ENCODE measurements at places on chromosomes 2 and 18.

- peak; percentile 86 for DNase-seq
These were observed 22.0 kb downstream of the AP1S3 start for GRCh38 chr2:223815186-223815883.

- DNase-seq: no peak
These were observed 6.8 kb upstream of the TGFA start for GRCh38 chr2:70560442-70560841.

GRCh38 chr2:40271094-40271493 lies 180.8 kb downstream of the SLC8A1 start:
- DNase-seq: no peak

DNA sequence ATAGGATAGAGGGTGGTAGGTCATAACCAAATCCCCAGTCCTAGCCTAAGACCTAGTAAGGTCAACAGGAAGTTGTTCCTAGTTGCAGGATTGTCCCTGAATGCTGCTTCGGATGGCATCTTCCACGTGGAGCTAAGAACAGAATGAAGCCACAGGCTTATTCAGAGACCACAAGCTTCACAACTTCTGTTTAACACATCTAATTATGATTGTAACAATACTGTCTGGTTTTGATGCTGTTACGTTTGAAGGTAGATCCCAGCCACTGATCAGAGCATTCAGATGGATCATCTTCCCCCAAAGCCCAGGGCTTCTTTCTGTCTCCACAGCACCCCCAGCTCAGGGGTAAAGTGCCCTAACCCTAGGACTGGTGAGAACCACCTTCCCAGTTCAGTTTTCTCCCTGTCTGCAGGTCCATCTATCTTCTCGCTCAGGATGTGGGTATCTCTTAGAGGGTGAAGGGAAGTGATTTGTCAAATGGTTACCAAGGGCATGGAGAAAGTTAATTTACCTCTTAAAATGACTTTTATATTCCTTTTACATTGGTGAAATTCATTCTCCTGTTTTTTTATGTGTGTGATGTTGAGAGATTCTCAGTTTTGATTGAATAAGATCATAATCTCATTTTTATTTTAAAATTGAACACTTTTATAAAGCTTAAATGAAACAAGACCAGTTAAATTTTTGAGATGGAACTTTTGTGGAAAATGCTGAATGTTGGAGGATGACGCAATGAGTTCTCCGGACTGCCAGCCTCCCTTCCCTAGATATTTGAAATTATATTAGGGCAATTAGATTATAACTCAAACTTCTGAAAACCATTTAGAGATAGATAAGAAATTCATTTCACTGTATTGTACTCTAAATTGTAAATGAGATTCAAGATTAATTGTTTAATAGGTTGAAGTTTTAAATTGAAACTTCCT lies 66.5 kb downstream of the RHBDD1 start:
- DNase-seq: no peak

- DNase-seq: peak; percentile 62
These were observed 57.4 kb upstream of the GLI2 start for GRCh38 chr2:120678251-120678650.

DNA sequence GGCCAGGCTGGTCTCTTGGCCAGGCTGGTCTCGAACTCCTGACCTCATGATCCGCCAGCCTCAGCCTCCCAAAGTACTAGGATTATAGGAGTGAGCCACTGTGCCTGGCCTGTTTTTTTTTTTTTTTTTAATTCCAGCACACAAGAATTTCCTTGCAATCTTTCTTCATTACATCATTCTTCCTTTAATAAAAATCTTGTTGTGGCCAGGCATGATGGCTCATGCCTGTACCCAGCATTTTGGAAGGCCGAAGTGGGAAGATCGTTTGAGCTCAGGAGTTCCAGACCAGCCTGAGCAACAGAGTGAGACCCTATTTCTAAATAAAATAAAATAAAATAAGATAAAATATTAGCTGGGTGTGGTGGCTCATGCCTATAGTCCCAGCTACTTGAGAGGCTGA lies 21.4 kb upstream of the PLEKHM3 start:
- DNase-seq: no peak

DNA sequence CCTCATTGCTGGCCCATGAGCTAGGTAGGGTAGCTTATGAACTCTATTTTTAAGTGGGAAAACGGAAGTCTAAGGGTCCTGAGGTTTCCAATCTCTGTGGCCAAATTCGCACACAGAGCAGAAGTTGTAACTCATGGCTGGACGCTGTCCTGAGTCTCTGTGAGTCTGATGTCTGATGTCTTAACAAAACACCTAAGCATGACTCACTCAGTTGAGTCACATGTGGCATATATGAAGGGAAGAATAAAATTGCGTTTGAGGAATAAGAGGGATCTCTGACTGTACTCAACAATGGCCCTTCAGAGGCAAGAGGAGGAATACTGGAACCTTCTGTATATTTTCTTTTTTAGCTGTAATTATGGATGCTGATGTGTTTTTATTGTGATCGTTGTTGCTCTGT lies 569.7 kb downstream of the RIT2 start:
- peak; percentile 25 for DNase-seq

DNA sequence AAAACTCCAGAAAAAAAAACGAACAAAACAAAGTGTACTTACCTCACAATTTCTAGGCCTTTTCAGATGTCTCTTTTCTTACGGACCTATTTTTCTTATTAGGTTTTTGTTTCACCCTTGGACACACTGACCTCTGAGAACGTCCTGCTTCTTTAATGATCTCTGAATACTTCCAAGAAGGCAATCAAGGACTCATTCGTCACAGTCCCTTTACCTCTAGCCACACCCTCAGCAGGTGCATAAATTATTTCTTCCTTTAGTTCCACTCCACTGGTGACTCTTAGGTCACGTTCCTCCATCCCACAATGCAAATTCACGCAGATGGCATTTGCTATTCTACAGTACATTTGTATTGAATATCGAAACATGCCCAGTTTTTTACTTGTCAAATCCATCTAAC lies 21.9 kb downstream of the PELI1 start:
- no peak for DNase-seq

DNA sequence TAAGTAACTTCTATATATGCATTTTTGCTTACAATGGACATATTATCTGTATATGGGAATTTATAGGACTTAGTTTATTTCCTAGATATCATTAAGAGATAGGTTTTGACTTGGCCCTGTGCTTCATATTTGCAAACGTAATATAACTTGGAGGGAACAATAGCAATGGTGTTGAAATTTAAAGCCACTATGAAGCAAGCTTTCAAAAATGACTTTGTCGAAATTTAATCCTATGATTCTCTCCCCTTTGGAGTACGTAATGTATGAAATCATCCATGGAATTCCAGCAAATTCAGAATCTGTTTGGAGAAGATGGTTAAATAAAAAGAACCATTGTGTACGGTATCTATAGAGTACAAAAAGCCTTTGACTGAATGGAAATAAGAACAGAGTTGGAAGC lies 486.3 kb downstream of the ARHGAP15 start:
- no peak for DNase-seq

DNA sequence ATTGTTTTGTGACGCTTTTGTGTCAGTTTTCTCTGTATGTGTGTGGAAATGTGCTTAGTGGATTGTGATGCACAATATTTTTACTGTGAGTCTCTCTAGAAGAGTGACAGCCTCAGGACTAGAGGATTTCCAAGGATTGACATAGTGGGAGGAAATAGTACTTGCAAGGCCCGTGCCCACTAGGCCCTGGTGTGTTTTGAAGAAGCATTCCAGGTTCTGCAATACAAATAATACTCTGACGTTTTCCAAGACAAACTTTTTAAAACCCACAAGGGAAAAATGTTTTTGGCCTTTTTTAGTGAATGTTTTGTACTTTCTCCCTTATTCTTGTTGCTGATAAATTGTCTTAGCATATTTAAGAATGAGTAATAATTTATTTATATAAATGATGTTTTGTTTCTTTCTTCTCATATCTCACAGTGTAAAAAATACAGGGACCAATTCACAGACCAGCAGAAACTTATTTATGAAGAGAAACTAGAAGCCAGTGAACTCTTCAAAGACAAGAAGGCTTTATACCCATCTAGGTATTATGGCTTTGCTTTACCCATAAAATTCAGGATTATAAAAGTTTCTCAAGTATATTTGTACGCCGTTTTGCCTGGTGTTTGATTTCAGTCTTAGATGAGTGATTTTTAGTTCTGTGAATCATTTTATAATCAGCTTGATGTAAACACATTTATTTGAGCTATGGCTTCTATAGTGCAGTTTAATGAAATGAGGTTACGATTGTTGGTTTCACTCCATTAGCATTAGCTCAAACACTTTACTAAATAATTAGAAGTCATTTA lies 165.6 kb downstream of the MYO1B start:
- DNase-seq: no peak

DNA sequence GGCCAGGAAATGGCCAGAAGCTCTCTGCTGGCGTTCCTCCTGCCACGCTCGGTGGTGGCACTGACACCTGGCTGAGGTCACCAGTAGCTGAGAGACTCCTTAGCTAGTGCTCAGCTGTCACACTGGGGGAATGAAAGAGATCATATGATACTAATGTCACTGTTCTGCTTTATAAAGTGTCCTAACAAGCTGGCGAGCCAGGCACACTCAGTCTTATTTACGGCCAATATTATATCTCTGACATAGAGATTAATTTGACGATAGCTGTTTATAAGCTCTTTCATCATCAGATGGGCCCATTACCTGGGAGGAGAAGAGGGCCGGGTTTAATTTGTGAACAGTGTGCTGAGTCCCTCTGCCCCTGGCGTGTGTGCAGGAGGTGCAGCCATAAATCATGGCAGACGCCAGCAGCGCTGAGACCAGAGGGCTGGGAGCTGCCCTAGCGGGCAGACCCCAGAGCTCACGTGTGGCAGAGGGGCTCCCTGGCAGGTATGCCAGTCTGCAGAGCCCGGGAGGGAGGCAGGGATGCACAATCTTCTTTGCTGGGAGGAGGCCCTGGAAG lies 246.5 kb downstream of the HAUS1 start:
- DNase-seq: no peak

- no peak for DNase-seq
These were observed 184.5 kb upstream of the CNTNAP5 start for GRCh38 chr2:123840574-123840973.

- DNase-seq: no peak
These were observed 49.3 kb downstream of the USP37 start for GRCh38 chr2:218518876-218519275.

DNA sequence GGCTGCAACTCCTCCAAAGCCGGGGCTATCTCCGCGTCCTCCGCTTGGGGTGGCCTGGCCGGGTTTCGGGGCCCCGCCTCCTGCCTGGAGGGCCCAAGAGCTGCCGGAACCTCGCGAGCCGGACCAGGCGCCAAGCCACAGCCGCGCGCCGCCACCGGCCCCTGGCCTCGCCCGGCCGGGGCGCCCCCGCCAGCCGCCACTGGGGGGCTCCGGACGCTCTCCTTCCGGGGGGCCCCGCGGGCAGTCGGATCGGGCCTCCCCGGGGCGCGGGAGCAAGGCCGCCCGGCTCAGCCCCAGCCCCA lies 17.4 kb upstream of the HAAO start:
- peak; percentile 88 for DNase-seq

DNA sequence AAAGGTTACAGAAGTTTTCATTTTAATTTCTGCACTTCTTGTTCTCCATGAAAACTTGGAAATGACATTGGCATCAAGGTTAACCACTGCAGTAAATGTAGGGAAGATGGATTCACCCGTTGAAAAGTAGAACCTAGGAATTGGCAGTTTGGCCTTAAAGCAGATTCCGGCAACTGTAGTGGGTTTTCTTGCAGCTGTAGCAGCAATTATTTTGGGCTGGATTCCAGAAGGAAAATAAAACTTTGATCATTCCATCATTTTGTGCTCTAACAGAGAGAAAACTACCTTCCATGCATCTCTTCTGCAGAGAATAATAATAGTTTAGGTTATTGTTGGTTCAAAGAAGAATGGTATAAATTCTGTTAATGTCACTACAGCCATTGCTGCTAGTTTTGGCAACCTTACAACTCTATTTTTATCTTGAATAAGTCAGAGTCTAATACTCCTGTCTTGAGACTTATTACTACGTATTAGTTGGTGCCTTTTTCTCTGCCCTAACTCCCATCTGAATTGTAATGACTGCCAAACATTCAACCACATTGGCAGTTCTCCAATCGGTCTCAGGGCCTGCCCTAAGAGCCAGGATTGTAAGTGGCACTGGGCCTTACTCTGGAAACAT lies 178.1 kb upstream of the PIEZO2 start:
- no peak for DNase-seq

DNA sequence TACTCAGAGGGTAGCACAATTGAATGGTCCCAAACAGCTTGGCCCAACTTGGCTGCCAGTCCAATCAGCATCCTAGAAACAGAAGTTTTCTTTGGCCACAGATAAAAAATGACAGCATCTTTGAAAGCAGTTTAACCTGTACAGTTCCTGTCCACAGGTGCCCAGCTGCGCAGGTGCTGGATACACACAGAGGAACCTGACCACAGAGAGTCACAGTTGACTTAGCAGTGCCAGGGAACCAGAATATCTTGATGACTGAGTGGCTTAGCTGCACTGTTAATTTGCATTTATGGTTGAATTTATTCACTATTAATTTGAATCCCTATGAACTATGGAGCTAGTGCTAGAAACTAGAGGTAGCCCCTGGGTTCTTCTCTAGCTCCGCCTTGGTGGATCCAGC lies 93.7 kb downstream of the TPGS2 start:
- no peak for DNase-seq

DNA sequence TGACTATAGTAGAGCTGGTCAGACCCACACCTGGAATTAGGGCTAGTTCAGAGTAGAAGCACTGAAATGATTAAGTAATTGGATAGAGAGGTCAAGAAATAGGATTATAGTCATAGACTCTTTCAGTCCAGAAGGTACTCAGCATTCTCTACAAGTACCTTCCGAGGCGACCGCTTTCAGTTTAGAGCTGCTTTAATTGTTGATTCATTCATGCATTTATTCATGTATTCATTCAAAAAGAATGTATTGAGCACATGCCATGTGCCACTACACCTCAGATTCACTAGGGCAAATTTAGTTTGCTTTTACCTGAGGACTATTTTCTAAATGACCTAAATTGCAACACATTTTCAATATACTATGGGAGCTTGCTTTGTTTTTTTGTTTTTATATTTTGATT lies 48.7 kb downstream of the CRIM1 start:
- no peak for DNase-seq

DNA sequence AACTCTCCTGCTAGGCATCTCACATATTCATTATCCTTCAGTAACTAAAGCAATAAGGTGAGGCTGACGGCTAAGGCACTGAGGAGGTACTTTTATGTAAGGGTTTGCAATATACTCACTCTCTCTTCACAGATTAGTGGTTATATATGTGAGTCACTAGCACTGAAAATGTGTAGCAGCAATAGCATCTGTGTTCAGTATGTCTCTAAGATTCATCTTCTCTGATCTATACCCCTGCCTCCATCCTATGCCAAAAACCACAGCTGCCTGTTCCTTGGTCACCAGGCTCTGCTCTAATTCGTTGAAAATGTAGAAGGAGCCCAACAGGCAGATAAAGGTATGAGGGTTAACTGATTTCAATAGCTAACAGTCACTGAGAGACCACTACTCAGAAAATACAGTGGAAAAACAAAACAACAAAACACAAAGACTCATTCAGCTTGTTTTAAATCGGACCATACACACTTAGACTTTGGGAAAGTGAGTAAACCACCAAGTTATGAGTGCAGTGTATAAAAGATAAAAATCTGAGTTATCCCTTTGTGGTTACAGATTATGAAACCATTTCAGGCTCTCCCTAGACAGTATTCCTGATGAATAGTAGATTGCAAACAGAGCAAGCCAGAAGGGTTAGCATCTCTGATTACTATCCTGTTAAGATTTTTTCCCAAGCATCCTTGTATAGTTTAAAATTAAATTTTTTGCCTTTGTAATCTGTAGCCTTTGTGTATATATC lies 75.3 kb upstream of the CYP26B1 start:
- DNase-seq: peak; percentile 63

GRCh38 chr18:57329856-57330255 lies 22.5 kb upstream of the ST8SIA3 start:
- no peak for DNase-seq
